Mammary epithelial cell (primary cell): ENCODE measurements at places on chromosomes 4 and X. TPM values are rescaled to one million over a fixed set of nuclear protein-coding genes. Genes with fewer than 3 reads are reported as not detected.
A peak's percentile ranks its signal among the peaks of the same experiment; 100 is the strongest.

GRCh38 chr4:167622481-167623240 is 388.4 kb upstream of the SPOCK3 start:
- DNase-seq = peak; percentile 34

SUPT20HL1 gene
- total RNA-seq = not detected in 2 replicates

GRCh38 chrX:154711264-154711663 is 39.6 kb downstream of the GAB3 start:
- no peak for DNase-seq

WDR45 gene
- 53.3 and 67.5 TPM in 2 replicates for total RNA-seq

DNA sequence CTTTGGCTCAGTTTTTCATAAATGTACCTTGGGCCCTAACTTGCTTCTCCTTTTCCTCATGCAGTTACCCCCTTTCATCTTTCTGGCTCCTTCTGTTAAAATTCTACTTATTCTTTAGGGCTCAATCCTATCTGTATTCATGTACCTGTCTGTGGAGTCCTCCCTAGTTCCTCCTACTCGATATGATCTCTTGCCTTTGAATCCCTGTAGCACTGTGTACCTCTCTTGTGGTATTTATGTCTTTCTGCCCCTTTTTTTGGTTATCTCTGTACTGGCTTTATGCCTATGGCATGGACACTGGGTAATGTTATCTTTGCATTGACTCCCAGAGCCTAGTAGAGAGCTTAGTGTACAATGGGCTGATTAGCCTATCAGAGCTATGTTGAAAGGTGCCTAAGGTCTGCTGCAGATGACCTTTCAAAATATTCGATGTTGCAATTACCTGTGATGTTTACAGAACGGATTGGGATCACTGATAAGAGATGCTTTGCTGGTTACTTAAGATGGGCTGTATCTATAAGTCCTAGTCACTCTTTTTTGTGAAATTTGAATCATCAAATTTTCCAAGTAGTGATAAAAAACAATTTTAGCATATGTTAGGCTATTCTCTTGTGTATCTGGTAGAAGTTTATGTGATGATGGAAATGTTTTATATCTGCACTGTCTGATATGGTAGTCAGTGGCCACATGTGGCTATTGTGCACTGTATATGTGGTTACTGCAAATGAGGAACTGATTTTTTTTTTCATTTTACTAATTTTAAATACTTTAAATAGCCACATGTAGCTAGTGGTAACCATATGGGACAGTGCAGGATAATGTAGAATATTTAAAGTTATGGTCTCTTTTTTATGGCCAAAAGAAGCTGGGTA is 33.5 kb downstream of the TMEM164 start:
- DNase-seq = no peak

- no peak for DNase-seq
Measured at GRCh38 chr4:120673696-120674095, 248.8 kb downstream of the PRDM5 start.

DNA sequence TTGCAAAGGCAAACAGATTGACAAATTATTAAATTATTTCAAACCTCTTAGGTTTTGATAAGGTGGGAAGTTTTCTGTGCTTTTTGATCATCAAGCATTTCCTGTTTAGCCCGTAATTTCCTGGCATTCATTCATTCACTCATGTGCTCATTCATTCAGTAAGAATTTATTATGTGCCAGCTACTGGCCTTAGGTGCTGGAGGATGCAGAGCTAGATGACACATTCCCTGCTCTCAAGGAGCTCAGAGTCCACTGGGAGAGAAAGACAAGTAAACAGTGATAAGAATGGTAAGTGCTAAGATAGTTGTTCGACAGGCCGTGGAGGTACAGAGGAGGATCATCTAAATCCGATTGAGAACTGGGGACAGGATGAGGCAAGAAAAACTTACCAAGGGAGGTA is 153.0 kb downstream of the DCTD start:
- DNase-seq = no peak

TLR2 gene
- total RNA-seq = 1.0 and 1.2 TPM in 2 replicates
